NCI-H1436 treated with DMSO at 0.1 percent for 48 hours (cell line): ENCODE measurements at places on chromosomes 13 and 19.

- DNase-seq, result no peak
Measured at GRCh38 chr19:15129856-15130585, 22.8 kb downstream of the SYDE1 start.

GRCh38 chr19:13463296-13463695, 43.0 kb downstream of the CACNA1A start:
- no peak for DNase-seq

GRCh38 chr19:41367848-41368301, 3.9 kb upstream of the B9D2 start:
- DNase-seq, result no peak

GRCh38 chr13:28583651-28584091, 75.3 kb upstream of the POMP start:
- no peak for DNase-seq

DNA sequence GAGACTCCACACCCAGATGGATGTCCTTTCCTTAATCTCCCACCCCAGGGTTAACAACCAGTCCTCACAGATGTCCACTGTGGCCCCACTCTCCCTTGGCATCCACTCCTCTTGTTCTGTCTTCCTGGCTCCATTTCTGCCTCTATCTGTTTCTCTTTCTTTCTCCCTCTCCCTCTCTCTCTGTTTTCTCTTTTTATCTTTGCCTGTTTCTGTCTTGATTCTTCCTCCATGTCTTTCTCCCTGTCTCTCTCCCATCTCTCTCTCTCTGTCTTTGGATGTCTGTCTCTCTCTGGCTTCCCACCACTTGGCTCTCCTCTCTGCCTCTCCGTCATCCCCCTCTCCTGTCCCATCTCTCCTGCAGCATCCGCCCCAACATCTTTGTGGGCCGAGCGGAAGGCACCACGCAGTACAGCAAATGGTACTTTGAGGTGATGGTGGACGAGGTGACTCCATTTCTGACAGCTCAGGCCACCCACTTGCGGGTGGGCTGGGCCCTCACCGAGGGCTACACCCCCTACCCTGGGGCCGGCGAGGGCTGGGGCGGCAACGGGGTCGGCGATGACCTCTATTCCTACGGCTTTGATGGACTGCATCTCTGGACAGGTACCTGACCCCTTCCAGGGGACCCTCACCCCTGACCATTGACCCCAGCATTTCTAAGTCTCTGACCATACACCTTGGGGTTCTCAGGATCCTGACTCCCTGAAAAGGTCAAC, 24.4 kb downstream of the RYR1 start:
- DNase-seq, result no peak

GRCh38 chr19:54674021-54674617, 11.3 kb downstream of the LILRB4 start:
- DNase-seq, result no peak

DNA sequence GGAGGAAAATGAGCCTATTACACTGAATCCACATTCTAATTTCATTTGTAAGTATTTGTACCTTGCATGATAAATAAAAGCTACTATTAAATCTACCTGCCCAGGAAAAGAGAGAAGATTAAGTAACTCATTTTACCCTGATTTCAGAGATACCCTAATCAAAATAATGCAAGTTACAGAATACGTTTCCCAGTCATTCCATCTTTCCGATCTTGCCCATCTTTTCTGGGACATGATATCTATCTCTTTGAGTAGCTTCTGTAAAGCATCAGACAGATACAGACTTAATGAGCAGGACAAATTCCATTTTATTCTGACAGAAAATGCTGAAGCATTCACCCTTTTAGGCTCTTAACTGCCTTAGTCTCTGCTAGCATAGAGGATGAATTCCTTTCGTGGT, 56.6 kb downstream of the SPRY2 start:
- DNase-seq, result no peak

- DNase-seq, result no peak
Measured at GRCh38 chr13:73684286-73684685, 449.9 kb downstream of the KLF12 start.

- DNase-seq, result no peak
Measured at GRCh38 chr13:66347486-66348117, 882.5 kb downstream of the PCDH9 start.

DNA sequence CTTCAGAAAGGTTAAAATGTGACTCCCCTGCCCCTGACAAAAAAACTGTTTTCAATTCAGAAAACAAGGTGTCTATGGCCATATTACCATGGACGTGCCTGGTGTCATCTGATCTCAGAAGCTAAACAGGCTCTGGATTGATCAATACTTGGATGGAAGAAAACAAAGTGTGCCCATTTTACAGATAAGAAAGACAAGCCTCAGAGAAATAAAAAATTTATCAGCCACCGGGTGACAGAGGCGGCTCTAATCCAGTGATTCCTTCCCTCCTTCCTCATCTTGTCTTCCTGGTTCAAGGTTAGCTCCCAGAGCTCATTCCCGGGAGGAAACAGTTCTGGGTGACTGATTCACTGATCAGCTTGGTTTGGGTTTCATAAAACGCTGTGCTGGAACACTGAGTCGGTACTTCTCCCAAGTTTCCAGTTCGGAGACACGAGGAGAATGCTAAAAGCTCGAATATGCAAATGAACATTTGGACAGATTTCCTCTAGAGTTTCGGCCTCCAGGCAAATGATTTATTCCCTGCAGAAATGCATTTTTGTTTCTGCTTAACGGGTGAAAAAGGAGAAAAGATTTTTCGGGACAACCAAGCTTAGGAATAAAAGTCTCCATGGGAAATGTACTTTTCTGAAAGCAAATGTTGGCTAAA, 211.2 kb downstream of the UQCRFS1 start:
- DNase-seq, result no peak

- no peak for DNase-seq
Measured at GRCh38 chr19:31232180-31232579, 117.1 kb downstream of the TSHZ3 start.

DNA sequence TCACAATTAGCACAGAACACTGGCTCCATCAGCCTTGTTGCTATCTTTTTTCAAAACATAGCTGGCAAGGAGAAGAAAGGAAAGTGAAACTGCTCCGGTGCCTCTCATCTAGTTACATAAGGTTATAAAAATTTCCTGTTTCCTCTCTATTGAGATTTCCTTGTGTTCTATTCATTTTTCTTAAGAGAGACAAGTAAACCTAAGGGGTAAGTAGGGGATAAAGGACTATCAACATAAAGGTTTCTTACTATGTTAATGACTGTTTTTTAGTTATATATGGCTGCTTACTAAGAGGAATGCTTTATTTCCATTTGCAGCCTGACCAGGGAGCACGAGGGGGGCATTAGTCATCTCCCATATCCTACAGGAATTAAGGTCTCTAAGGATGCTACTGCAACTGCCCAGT, 73.2 kb upstream of the MLNR start:
- DNase-seq, result no peak

- DNase-seq, result no peak
Measured at GRCh38 chr19:48424694-48425219, 21.0 kb upstream of the GRWD1 start.

DNA sequence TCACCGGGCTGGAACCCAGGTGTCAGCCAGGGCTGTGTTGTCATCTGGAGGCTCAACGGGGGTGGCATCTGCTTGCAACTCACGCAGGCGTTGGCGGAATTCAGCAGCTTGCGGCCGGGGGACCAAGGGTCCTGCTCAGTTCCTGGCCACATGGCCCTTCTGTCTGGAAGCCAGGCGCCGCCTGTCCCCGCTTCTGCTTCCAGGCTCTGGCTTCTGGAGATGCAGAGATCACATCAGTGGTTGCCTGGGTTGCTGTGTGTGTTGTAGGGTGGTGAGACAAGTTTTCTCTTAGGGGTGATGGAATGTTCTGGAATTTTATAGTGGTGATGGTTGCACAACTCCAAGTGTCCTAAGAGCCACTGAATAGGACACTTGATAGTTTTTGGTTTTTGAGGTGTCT, 5.0 kb downstream of the ADAT3 start:
- no peak for DNase-seq

DNA sequence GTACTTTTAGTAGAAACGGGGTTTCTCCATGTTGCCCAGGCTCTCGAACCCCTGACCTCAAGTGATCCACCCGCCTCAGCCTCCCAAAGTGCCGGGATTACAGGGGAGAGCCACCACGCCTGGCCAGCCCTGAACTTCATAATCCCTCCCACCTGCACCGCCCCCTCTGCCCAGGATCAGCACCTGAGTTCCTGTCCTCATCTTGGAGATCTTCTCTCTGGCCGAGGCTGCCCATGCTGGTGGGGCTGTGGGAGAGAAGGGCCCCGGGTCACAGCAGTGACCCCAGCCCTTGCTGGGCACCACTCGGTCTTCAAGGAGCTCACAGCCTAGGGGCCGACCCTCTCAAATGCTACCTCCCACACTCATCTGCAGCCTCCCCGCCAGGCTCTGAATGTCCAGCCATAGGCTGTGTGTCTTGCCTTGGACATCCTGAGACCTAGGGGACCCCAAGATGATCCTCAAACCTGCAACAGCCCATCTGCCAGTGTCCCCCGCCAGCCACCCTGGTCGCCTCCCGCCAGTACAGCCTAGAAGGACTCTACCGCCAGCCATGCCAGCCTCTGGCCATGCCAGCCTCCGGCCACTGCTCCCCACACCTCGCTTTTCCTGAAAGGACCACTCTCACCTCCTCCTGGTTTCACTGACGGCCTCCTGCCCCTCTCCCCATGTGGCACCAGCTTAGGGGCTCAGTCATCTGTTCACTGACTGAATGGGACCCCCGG, 1.5 kb downstream of the ATP8B3 start:
- DNase-seq, result no peak

DNA sequence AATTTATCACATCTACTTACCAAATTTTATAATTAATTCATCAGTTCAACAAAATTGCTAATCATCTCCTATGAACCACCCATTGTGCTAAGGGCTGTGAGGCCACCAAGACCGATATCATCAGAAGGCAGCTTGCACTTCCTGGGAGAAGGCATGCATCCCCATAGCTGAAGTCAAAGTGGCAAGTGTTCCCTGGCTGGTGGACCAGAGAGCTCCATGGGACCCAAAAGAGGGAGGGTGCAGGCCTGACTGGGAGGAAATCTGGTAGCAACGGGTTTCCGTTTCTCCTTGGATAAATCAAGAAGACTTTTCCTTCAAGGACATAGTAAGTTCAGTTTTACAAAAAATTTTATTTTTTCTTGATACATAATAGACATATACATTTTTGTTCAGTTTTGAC, 325.2 kb downstream of the FGF9 start:
- no peak for DNase-seq

DNA sequence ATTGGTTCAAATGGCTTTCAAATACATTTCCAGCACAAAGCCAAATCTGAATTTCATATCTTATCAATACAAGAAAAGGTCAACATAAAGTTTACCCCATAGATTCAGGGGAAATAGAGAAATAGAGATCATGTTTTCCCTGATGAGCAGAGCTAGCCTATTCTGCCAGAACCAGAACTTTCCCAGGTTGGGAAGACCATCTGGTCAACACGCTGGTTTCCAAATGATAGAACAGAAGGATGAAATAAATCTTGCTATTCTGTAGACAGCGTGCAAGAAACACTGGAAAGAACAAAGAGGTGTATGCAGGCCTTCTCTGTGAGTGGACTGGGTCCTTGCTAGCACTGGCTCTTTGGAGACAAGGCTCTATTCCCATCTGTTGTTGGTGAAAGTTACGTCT, 350.6 kb downstream of the NDFIP2 start:
- no peak for DNase-seq

DNA sequence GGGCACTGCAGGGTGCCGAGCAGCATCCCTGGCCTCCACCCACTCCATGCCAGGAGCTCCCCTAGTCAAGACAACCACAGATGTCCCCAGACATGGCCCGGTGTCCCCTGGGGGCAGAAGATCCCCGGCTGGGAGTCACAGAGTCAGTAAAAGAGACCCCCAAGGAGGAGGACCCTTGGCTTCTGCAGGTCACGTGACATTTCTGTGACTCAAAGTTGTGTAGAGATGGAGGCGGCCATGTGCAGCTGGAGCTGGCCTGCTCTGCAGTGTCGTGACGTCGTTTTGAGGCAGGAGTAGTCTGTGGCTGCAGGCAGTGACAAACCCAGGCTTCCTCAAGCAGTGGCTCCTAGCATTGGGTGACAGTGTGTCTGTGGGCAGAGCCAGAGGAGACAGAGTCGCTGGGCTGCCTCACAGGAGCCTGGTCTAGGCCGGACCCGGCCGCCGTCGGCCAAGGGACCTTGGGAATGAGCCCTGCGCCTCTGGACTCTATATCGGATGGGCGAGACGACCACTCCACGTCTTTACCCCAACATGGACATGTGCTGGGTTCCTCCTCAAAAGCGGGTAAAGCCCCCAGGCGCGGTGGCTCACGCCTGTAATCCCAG, 7.7 kb upstream of the DIRAS1 start:
- no peak for DNase-seq

DNA sequence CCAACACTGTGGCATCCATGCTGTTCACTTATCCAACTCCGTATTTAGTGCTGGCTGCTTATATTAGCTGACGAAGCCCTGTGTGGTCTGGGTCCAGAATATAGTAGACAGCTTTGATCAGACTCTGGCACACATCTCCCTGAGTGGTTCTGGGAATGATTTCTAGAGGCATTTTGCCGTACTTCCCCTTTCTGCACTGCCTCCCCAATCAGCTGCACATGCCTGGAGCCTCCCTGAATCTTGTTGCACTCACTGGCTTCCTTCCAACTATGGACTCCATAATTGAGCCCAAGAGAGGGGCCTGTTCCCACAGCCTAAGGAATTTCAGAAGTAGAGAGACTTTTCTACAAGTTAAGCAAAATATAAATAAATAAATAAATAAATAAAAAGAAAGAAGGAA, 30.4 kb upstream of the PCDH8 start:
- DNase-seq, result no peak

DNA sequence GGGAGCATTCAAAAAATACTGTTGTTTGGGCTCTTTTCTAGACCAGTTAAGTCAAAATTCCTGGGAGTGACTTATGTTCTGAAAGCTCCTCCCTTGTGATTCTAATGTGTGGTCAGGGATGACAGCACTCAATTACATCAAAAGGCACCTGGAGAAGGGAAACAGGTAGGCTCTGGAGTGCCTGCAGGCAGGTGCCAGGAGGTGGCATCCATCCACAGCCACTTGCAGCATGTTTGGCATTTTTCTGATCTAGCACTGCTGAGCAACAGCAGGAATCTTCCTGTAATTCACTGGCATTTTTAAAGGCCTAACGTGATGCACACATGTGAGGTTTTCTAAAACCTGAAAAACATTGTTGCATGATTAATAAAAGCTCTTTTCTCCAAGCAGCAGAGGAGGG, 94.6 kb downstream of the CCNA1 start:
- no peak for DNase-seq

- DNase-seq, result no peak
Measured at GRCh38 chr13:99153219-99153618, 47.4 kb upstream of the UBAC2 start.

GRCh38 chr19:9219489-9219888, at the start of gene OR7D4:
Gene OR7D4 (minus strand): TSS chr19:9219589. CDS start chr19:9214837, 4,752 bp downstream.
- DNase-seq, result no peak

DNA sequence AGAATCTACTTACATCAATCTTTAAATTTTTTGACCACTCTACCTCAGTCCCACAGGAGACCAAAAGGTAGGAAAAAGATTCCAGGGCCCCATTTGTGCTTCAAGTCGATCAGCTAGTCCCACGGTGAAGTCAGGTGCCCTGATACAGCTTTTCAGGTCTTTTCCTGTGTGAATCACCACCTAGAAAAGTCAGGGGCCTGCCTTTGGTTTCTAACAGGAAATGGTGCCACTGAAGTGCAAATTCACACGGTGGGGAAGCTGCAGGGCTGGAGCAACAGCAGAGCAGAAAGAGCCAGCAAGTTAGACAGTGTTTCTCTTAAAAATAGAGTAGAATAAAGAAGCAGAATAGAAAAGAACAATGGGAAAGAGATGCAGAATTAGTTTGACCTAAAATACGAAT, 107.5 kb downstream of the KLF12 start:
- DNase-seq, result no peak

GRCh38 chr19:49393881-49394280, 5.8 kb downstream of the KASH5 start:
- DNase-seq, result no peak
